Psoas muscle (tissue), 8 donors: ENCODE measurements at places on chromosomes 7 and 10. TPM values are rescaled to one million over a fixed set of nuclear protein-coding genes. Genes with fewer than 3 reads are reported as not detected.

GRCh38 chr7:28102797-28103196 lies 77.8 kb downstream of the JAZF1 start:
- DNase-seq = peak; percentile 57

GRCh38 chr7:112134039-112134438 lies 72.2 kb downstream of the DOCK4 start:
- no peak for DNase-seq

DNA sequence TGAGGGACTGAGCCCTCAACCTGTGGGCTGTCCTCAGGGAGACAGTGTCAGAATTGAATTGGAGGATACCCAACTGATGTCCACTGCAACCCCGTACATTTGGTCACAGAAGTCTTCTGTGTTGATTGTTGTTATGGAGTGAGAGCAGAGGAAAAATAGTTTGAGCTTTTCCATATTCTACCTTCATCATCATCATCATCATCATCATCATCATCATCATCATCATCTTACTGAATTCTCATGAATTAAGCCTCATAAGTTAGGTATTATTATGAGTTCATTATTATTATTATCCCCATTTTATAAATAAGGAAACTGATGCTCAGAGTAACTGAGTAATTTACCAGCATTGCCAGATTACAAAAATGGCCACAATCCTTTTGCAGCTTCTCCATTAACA lies 8.4 kb downstream of the ALDH18A1 start:
- no peak for DNase-seq

SLC26A4 gene
- polyA plus RNA-seq = 0.22 TPM

HMX3 gene
- not detected for polyA plus RNA-seq

CPXM2 gene
- polyA plus RNA-seq = 0.83 TPM
